ENCODE measurements at places on chromosomes 11 and 22. TPM values are rescaled to one million over a fixed set of nuclear protein-coding genes. Genes with fewer than 3 reads are reported as not detected.

GRCh38 chr11:76642341-76642740 lies 28.2 kb downstream of the LRRC32 start:
- no peak for DNase-seq

DNA sequence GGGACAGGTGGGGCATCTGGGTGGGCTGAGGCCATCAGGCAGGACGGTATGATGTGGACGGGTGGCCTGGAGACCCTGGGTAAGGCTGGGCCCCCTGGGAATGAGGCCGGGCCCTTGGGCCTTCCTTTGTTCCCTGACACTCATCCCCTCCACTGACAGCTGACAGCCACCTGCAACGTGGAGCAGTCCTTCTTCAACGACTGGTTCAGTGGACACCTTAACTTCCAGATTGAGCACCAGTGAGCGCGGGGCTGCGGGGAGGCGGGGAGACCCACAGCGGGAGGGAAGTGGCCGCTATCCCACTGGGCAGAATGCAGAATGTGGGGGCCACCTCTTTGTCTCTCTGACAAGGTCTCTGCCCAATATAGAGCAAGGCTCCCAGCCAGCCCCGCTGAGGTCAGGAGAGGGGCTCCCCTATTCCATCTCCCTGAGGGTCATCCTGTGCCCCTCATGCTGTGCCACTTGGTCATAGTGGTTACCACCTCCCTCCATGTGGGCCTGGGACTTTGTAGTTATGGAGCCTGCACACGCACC lies 27.7 kb downstream of the FADS3 start:
- DNase-seq: no peak

- no peak for DNase-seq
Observed at GRCh38 chr22:18110194-18110953, at the start of gene TUBA8. TSS of gene TUBA8 (plus strand) at chr22:18110809. CDS start at chr22:18110866, 57 bp downstream.

- DNase-seq: peak; percentile 53
Observed at GRCh38 chr22:44023404-44024287, 456 bp upstream of the PARVB start.

DNA sequence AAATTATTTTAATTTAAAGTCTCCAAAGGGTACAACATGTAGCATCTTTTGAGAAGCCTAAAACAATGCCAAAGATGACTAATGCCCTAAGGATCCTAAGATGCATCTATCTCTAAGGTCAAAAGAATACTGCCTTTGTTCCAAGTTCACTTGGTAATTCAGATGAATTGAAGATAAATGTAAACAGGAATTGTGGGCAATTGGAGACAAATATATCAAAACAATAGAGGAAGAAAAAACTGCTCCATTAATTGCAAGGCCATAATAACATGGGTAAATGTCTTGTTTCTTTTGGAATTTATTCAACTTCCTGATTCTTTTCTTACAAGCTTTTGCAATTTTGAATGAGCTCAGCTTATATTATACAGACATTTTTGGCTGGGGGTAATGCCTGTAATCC lies 338.6 kb downstream of the TTC28 start:
- peak; percentile 74 for DNase-seq

GRCh38 chr22:27345691-27346090 lies 455.9 kb downstream of the MN1 start:
- DNase-seq: no peak

DNA sequence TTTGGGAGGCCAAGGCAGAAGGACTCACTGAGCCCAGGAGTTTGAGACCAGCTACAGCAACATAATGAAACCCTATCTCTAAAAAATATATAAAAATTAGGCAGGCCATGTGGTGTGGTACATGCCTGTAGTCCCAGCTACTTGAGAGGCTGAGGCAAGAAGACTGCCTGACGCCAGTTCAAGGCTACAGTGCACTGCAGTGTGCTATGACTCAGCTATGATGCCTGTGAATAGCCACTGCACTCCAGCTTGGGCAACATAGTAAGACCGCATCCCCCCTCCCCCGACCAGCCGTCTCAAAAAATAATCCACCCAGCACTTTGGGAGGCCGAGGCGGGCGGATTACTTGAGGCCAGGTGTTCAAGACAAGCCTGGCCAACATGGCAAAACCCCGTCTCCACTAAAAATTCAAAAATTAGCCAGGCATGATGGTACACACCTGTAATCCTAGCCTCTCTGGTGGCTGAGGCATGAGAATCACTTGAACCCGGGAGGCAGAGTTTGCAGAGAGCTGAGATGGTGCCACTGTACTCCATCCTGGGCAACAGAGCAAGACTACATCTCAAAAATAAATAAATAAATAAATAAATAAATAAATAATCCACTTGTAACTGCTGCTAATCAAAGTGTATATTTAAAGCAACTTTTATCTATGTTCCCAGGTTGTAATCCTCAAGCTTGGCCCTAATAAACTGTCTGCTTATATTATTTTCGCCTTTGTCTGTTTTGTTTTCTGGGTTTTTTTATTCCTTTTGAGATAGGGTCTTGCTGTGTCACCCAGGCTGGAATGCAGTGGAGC lies 7.8 kb downstream of the HPS5 start:
- DNase-seq: peak; percentile 74

DNA sequence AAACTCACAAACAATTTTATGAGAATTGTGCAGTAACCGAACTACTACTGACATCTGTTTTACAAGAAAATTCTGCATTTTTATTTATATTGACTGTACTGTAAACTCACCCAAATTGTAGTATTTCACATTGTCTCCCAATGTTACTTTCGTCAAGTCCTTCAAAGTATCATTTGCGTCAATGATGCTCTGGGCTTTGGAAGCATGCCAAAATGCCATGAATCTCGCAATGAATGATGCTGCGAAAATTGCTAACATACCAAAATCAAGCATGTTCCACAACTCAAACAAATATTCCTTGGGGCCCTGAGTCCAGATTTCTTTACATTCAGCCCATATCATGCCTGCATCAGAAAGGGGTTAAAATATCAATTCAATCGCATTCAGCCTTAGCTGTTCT lies 107.6 kb downstream of the TRPC6 start:
- DNase-seq: no peak

FJX1 gene
- total RNA-seq: 31.7 TPM

POU2AF3 gene
- total RNA-seq: not detected

B3GAT3 gene
- 82.5 TPM for total RNA-seq

Measured in SJSA1 (cell line).